Bladder microvascular endothelial cell (primary cell): ENCODE measurements at places on chromosomes 16 and 17. TPM values are rescaled to one million over a fixed set of nuclear protein-coding genes. Genes with fewer than 3 reads are reported as not detected.

RAB26 gene
- total RNA-seq: 0.49 and 0.88 TPM in 2 replicates

WNT9B gene
- not detected in 2 replicates for total RNA-seq

MYO18A gene
- 18.9 and 28.0 TPM in 2 replicates for total RNA-seq

WSB1 gene
- total RNA-seq: 229 and 750 TPM in 2 replicates
